ENCODE measurements at places on chromosomes 2 and 18.

GRCh38 chr2:24448797-24449196 is 42.3 kb upstream of the NCOA1 start:
- DNase-seq: no peak

GRCh38 chr2:201858281-201859184 is 52.2 kb downstream of the CDK15 start:
- no peak for DNase-seq

- no peak for DNase-seq
Observed at GRCh38 chr2:153388246-153388645, 90.3 kb downstream of the RPRM start.

GRCh38 chr2:104826016-104826415 is 27.9 kb upstream of the POU3F3 start:
- no peak for DNase-seq

DNA sequence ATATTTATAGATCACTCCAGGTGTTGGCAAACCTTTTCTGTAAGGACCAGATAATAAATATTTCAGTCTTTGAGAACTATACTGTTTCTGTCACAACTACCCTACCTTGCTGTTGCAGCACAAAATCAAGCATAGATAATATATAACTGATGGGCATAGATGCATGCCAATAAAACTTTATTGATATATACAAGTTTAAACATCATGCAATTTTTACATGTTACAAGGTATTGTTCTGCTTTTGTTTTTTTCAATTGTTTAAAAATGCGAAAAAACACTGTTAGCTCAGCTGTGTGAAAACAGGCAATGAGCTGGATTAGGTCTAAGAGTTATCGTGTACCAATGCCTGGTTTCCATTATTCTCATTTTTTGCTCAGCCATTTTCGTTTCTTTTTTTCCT is 47.6 kb upstream of the FN1 start:
- no peak for DNase-seq

- DNase-seq: no peak
Observed at GRCh38 chr2:134420259-134420658, 166.4 kb downstream of the MGAT5 start.

DNA sequence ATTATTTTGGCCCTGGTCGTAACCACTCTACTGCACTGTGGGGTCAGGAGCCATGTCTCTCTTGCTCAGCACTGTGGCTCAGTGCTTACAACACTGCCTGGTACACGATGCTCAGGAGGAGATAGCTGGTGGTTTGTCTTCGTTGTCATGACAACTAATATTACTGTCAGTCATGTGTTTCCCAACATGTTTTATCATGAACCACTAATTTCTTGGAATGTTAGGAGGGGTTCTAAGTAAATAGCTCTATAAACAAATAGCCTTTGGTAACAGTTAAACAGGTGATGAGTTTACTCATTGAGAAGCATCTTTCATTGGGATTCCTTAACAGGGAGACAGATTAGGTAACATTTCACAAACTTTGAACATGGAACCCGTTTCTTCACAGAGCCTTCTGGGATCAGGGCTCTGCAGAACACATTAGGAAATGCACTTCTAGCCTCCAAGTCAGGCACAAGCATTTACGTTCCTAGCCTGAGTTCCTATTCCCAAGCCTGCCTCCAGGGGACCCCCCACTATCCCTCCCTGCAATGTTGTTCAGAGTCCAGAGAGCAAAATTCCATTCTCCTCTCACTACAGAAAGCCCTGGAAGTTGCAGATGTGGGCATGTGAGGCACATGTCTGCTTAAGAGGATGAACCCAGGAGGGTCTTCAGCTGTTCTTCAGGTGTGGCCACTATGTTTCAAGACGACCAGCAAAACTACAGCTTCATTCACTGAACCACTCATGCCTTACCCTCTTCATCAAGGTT is 6.4 kb upstream of the RBM44 start:
- no peak for DNase-seq

Measured in AG09309 (cell line).